ENCODE measurements at places on chromosomes 12 and 14.

DNA sequence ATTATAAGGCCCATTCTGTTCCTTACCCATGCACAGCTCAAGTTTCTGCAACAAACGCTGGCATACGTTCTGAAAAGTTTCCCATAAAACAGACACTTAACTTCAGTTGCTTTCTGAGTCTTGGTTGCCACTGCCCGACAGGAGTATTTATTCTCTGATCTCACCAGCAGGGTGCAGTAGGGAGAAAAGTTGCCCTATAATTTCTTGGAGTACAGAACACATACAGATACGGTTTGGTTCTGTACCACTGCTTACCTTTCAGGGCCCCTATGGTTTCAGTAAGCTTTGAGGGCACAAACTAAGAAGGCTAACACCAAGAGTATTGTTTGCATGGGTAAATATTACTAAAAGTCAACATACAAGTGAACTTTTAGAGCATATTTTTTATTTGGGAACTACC is 77.9 kb downstream of the SPATA7 start:
- DNase-seq, result no peak

- DNase-seq, result no peak
These were observed 56.1 kb upstream of the TCL1A start for GRCh38 chr14:95769976-95770375.

- DNase-seq, result no peak
These were observed 64.4 kb downstream of the PPP1R36 start for GRCh38 chr14:64614166-64614565.

GRCh38 chr14:105581551-105582341 is 55.4 kb downstream of the TMEM121 start:
- DNase-seq, result no peak

- DNase-seq, result no peak
These were observed 283.1 kb downstream of the TMEM117 start for GRCh38 chr12:44118946-44119345.

GRCh38 chr14:101449114-101449513 is 112.2 kb upstream of the DIO3 start:
- DNase-seq, result no peak

DNA sequence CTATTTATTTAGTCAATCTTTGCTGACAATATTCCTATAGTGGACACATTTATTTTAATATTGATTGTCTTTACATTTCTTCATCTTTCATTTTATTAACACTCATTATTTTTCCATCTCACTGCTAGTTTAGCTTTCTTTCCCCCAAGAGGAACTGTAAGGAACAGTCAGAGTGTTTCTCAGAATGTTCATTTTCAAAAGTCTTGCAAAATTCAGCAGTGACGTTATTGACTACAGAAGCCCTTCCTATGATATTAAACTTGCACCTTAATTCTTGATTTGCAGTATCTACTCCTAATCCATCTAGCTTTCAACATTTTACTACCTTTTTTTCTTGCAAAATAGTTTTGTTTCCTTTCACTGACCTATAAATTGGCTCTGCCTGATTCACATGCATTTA is 13.0 kb downstream of the CLEC2B start:
- no peak for DNase-seq

DNA sequence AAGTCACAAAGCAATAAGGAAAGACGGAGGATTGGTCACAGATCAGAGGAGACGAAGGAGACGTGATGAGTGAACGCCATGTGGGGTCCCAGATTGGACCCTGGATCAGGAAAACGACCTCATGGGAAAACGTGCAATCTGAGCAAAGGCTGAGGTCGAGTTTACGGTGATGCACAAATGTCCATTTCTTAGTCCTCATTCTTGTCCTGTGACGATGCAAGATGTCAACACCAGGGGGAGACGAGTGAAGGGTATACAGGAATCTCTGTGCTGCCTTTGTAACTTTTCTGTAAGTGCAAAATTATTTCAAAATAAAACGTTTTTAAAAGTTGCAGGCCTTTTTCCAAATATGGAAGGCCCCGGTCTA is 329.8 kb downstream of the MED13L start:
- DNase-seq, result no peak

DNA sequence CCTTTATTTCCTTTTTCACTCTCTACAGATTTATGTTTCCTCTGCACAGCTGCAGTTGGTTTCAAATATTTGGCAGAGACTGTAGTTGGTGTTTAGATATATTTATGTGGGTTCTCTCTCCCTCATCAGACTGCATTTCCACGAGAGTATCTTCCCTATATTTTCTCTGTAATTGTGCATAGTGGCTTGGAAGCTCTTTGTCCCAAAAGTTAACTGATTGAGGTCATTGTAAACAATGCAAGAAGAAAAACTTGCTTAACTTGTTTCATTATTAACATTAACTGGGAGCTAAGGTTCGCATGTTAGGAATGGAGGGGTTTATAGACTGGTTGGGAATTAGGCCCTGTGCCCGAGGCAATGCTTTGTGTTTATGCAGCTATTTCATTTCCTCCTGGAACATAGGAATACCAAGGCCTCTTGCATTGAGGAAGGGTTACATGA is 216.9 kb upstream of the HMGA2 start:
- DNase-seq, result no peak

GRCh38 chr12:57833672-57834071 is 12.9 kb downstream of the CTDSP2 start:
- DNase-seq, result no peak

GRCh38 chr14:34211732-34212131 is 250.3 kb downstream of the SPTSSA start:
- DNase-seq, result no peak

DNA sequence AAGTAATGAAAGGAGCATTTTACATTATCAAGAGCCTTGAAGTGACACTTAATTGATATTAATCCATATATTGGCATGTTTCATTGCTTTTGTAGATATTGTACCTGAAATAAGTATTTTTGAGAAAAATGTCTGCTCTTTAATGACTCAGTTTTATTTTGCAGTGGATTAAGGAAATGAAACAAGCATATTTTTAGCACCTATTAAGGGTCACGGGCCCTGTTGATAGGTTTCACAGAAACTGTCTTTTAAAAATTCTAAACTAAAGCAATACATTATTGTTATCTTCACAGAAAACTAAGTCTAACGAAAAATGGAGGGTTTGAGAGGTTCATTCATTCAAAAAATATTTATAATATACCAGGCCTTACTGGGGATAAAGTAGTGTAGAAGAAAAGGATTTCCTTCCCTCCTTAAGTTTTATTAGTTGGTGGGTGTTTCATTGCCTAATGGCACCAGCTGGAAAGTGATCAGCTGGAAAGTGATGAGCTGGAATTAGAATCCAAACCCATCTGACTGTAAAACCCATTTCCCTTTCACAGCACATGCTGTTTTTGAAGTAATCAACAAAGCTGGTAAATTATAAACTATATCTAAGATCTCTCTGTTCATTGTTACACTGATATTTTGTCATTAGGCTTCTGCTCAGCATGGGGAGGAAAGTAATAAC is 54.2 kb downstream of the PTPRQ start:
- DNase-seq, result no peak

DNA sequence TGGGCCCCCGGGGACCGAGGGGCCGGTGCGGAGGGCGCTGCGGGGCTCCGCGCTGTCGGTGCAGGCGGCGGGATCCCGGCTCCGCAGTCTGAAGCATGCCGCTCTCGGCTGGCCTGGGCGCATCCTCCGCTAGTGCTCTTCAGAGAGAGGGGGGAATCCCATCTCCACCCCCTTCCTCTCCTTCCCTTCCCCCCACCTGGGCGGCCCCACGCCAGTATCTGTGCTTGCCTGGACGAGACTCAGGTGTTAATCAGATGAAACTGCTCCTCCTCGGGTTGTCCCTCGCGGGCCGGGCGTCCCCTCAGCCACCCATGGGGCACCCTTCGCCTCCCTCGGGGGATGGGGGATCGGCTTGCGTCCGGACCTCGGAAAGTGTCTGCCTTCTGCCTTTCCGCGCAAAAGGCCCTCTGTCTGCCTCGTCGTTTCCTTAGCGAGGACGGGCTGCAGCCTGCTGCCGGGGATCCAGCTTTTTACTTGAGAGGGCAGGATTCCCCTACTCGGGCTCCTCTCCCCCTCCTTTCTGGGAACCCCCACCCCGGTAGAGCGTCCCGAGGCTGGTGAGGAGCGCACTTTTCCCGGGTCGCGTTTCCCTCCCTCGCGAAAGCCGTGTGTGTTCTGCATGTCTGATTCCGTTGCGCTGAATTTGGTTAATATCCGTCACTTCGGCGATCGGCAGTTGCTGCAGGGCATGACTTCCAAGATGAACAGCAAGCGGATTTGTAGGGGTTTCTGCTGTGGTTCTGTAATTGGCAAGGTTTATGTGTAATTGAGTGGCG is 1.1 kb downstream of the GPHN start:
- peak; percentile 47 for DNase-seq

DNA sequence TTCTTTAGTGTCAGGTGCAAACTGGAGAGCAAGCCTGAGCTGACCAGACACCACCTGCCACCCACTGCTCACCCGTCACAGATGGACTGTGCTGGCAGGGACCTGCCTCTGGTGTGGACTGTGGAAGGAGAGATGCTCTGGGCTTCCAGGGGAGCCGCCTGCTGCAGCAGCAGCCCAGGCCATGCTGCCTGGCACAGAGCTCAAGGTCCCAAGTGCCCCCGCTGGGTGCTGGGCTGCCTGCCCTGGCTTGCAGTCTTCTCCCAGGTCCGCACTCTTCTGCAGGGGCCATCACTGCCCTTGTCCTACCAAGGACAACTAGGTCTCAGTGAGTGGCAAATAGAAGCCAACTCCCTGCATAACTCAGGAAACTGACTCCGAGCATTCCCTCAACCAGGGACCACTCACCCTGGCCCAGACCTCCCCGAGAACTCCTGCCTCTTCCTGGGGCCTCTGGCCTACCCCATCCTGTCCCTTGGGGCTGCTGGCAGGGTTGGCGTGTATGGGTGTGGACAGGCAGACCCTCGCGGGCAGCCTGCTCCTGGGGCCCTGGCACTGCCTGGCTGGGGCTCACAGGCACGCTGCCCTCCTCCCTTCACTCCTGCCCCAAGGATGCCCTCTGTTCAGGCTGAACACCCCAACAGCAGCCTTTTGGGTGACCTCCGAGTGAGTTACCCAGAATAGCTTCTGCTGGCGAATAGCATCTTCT is 9.3 kb downstream of the AMN start:
- DNase-seq, result no peak

DNA sequence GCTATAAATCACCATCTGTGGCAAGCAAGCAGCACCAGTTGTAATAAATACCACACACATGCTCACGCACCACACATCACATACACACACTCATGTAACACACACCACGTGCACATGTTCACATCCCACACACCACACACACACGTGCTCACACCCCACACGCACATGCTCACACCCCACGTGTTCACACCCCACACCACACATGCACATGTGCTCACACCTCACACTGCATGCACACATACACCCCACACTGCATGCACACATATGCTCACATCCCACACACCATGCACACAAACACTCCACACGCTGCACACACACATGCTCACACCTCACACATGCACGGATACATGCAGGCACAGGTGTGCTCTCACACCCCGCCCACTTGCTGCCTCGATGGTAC is 22.9 kb upstream of the ANKLE2 start:
- no peak for DNase-seq

DNA sequence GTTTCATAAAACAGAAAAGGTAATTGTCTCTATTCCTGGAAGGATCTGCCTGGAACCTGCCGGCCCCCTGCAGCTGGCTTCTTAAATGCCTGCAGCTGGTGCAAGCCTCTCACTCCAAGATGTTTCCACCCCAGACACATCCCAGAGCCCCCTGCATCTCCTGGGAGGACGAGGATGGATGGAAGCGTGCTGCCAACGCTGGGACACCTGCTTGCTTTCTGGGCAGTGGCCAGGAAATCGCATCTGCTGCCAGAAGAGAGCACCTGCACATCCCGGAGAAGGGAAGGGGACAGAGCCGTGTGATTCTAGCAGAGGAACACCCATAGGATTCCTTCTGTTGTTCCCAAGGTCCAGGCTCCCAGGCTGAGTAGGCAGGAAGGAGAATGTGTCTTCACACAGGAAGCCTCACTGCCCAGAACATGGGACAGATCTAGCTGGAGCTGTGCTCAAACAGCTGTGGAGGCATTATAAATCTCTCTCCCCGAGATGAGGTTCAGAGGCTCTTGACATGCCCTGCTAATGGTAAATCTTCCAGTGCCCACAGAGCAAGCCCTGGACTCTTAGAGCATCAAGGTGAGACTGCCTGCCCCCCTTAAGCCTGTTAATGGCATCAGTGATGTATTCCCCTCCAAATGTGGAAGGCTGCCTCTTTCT is 138.8 kb upstream of the MAP1LC3B2 start:
- DNase-seq, result no peak

DNA sequence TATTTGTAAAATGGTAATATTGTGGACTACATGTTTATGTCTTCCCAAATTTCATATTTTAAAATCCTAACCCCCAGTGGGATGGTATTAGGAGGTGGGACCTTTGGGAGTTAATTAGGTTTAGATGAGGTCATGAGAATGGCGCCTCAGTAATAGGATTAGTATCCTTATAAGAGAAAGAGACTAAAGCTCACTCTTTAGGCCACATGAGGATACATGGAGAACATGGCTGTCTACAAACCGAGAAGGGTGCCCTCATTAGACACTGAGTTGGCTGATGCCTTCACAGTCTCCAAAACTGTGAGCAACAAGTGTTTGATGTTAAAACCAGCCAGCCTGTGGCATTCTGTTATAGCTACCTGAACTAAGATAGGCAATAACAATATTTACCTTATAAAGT is 58.3 kb upstream of the OTOGL start:
- DNase-seq, result no peak

GRCh38 chr14:105465209-105466031 is 9.2 kb upstream of the CRIP2 start:
- DNase-seq, result no peak

DNA sequence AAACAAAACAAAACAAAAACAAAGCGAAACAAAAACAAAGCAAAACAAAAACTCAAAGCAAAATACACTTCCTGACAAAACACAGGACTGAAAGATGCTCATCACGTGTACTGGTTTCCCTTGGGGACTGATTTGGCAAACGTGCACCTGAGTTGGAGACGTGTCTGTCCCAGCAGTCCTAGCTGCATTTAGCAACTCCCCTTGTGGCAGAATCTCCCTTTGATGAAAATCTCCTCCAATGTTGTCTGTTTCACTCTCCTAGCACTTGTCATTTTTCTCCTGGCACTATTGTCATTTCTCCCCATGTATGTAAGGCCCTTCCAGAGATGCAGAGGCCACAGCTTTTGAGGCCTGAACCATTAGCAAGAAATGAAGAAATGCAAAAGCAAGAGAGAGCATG is 6.8 kb upstream of the SLC24A4 start:
- no peak for DNase-seq

GRCh38 chr14:33948869-33949408 is 1.9 kb downstream of the EGLN3 start:
- DNase-seq, result no peak

- no peak for DNase-seq
These were observed 222.8 kb downstream of the EGLN3 start for GRCh38 chr14:33728010-33728498.

DNA sequence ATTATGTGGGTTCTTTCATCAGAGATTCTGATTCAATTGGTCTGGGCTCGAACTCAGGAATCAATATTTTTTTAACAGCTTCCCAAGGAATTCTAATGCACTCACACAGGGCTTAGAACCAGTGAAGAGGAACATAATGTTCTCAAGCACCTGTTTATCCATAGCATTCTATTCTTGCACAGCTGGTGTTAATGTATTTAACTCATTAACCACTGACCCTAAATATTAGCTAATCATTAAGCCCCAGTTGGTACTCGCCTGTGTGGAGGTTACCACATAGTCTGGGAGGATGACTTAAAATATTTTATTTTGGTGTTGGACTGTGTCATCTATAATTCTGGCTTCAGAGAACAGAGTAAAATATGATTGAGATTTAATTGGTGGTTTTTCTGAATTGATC is 45.3 kb downstream of the LRP6 start:
- DNase-seq, result no peak
